ENCODE measurements at places on chromosomes 7 and 10.

DNA sequence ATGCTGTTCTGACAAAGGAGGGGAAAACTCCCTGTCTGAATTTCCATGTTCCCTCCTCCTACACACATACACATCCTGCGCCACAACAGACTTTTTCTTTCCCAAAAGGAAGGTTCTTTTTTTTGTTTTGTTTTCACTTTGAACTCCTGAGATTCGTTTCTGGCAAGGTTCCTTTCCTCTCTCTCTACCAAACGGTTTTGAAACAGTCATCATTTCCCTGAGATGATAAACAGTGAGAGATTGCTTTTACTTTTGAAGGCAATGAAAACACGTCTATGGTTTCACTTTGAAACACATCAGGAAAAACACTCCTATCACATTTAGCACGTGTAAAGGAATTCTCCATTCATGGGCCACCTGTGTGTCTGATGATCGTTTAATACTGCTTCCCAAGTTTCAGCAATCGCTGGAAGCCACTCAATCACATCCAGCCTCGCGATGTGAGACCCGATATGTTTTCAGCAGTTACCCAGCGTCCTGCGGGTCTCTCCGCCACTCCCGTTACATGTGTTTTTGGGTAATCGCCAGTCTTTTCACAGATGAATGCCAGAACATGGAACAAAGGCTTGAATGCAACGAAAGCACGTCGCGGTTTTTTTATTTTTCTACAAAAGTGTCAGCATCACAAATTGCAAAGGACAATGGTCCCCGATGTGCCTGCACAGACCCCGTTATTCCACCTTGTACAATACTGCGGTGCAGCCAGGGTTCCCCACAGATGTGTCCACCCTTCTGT, 62.8 kb upstream of the CUX1 start:
- DNase-seq, result no peak

DNA sequence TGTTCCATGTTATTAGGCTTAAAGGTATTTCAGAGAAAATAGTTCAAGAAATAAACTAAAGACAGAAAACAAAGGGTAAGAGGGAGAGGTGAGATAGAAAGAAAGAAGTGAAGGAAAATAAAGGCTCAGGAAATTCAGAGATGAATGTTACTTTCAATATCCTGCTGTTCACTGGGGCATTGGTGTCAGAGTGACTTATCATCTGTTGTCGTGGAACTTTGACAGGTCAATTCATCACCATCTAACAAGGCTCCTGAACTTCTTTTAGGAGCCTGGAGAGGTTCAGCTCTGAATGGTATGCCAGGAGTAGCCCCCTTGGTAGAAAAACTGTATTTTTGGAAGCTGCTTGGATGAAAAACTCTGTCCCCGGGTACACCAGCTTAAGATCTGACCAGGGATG, 100.1 kb downstream of the KLF6 start:
- no peak for DNase-seq

DNA sequence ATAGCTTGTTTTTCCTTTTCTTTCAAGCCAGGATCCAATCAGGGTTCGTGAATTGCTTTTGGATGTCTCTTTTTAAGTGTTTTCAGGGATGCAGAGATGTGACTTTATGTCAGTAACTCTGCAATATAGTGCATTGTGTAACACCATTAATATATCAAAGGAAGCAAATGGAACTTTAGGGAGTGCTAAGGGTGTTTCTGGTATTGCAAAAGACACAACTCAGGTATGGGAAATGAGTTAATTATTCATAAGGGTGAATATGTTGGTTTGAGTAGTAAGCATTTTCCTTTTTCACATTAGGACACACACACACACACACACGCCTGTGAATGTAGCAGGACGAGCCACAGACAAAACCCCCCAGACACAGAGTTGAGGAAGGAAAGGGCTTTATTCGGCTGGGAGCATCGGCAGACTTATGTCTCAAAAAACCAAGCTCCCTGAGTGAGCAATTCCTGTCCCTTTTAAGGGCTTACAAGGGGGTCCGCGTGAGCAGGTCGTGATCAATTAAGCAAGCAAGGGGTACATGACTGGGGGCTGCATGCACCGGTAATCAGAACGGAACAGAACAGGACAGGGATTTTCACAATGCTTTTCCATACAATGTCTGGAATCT, 31.8 kb upstream of the GSDME start:
- no peak for DNase-seq

- peak; percentile 14 for DNase-seq
These were observed 13.6 kb upstream of the BPGM start for GRCh38 chr7:134632937-134633540.

- no peak for DNase-seq
These were observed 140.1 kb upstream of the ZNF92 start for GRCh38 chr7:65233409-65234034.

GRCh38 chr10:35379226-35380137, 43.2 kb downstream of the CCNY start:
- no peak for DNase-seq

- DNase-seq, result no peak
These were observed 569.1 kb upstream of the KCND2 start for GRCh38 chr7:119703895-119704294.

GRCh38 chr10:100311298-100311697, 18.7 kb downstream of the PKD2L1 start:
- DNase-seq, result no peak

- DNase-seq, result no peak
These were observed 103.8 kb upstream of the PCDH15 start for GRCh38 chr10:54904833-54905232.

DNA sequence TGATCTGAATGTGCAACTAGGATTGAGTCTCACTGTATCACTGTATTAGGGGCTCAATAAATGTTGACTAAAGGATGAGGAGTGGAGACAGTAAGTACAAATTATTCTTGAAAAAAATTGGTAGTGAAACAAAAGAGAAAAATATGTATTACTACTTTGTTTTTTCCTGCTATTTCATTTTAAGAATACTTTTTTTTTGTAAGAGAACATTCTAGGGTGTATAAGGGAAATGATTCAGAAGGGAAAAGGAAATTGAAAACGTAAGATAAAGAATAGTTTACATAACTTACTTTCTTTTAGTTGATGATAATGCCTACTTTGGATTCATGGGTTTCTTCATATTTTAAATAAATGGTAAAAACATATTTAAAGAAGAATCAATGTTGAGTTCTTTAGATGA, 9.6 kb downstream of the CAPZA2 start:
- no peak for DNase-seq

GRCh38 chr10:43078986-43079273, 2.1 kb downstream of the RET start:
- no peak for DNase-seq

DNA sequence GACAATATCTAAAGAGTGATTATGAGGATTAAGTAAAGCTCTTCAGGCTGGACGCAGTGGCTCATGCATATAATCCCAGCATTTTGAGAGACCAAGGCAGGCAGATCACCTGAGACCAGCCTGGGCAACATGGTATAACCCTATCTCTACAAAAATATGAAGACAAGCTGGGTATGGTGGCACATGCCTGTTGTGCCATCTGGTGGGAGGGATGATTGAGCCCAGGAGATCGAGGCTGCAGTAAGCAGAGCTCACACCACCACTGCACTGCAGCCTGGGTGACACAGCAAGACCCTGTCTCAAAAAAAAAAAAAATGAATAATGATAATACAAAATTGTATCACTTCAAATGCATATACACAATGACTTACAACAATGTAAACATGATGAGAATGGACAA, 195.6 kb upstream of the AUTS2 start:
- no peak for DNase-seq

DNA sequence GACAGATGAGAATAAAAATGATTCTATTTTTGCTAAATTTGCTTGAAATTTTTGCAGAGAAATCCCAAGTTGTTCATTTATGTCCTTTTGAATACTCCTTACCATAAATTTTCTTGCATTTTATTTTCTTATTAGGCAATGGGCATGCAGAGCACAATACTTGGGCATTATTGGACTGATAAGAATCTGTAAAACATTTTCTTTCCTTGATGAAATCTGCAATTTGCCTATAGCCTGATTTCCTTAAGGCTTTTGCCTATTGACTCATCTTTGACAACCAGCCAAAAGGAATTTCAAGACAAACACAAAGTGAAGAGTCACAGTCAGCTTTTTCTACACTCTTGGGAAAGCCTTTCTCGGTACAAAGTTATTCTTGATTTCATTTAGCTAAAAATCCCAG, 30.5 kb upstream of the GNAT3 start:
- no peak for DNase-seq

DNA sequence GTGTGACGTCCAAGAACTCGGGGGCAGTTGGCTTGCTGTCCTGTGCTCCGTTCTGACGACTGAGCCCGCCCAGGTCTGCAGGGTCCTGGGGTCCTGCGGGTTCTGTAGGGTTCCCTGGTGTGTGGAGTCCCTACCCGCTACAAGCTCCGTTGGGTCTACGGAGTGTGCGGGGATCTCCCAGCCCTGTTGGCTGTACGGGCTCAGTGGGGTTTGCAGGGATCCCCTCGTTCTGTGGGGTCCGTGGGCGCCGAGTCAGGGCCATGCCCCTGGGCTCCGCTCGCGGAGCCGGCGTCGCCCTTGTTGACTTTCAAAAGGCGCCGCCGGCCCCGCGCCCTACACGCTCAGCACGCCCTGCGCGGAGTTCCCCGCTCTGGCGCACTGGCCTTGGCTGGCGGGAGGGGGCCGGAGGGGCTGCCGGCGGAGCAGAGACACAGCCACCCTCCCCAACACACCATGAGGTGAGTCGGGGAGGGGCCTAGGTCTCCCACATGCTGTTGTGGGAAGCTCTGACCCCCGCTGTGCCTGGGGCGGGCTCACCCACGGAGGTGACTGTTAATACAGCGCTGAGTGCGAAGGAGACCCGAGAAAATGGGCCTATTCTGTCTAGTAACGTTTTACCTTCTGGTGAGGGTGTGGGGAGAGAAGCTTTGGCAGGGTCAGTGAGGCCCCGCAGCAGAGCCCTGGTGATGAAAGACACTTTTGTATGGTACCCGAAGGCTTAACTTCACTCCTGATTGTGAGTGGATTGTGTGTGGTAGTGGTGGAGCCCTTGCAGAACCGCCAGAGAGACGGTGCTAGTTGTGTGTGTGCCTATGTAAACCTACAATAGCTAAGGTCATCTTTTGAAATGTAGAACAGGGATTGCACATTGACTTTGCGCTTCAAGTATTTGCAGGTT, 8.1 kb downstream of the TASOR2 start:
- DNase-seq, result peak; percentile 33

DNA sequence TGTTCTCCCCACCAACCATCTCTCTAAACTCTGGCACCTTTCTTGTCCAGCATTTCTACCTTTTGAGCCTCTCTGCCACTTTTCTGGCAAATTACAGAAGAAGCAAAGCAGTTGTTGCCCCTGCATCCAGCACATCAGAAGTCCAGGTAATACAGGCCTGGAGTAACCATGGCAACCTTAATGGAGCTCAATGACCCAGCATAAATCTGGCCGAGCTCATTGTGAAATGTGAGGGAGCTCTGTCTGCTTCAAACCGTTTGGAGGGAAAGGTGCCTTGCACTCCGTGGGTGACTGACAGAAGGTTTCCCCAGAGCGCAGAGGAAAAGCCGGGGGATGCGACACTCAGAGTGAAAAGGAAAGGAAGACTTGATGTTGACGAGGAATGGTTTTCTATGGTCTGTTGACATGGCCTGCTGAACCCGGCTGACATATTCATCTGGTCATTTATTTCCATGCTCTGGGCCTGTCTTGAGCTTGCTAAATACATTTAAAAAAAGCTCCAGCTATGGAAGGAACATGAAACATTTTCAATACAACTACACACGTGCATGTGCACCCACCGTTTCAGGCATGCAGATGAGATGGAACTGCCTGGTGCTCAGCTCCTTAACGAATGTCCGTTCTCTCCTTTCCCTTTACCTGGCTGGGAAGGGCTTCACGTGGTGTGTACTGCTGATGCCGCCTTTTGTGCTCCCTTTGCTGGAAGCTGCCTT, 74.9 kb downstream of the ADRA2A start:
- no peak for DNase-seq

DNA sequence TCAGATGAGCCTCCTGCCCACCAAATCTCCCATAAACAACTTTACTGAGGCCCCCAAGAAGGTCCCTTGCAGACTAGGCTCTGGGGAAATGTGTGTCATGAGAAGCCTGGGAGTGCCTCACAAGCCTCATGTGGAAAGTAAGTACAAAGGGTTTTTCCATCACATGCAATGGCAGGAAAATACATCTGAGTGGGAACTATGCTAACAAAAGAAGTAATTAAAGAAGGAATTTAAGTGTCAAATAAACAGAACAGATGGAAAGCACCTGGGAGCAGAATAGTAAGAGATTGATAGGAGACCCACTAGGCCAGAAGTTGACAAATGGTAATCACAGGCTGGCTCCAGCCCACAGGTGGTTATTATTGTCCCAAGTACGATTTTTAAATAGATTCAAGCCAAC, 20.5 kb downstream of the GSAP start:
- no peak for DNase-seq

GRCh38 chr10:96587264-96588059, 650 bp upstream of the TM9SF3 start:
- DNase-seq, result peak; percentile 54

DNA sequence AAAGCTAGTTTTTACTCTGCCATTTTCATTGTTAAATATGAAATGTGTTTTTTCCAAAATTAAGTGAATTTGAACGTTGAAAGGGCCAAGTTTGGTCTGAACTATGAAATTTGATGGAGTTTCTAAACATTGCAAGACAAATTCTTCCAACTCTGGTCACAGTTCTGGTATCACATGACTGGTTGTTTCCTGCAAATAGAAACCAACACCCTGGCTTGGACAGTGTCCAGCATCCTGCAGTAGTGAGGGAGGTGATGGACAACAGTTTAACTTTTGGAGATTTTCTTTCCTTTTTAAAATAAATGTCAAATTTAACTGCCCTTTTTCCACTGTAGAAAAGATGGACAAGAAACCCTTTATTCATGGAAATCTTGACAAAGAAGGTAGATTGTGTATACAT, 54.8 kb upstream of the AGBL3 start:
- no peak for DNase-seq

GRCh38 chr10:80279146-80279545, 10.3 kb downstream of the MAT1A start:
- DNase-seq, result no peak

GRCh38 chr7:485188-486081, 34.2 kb downstream of the PDGFA start:
- DNase-seq, result no peak

GRCh38 chr7:105985229-105985628, 22.2 kb downstream of the CDHR3 start:
- DNase-seq, result no peak

DNA sequence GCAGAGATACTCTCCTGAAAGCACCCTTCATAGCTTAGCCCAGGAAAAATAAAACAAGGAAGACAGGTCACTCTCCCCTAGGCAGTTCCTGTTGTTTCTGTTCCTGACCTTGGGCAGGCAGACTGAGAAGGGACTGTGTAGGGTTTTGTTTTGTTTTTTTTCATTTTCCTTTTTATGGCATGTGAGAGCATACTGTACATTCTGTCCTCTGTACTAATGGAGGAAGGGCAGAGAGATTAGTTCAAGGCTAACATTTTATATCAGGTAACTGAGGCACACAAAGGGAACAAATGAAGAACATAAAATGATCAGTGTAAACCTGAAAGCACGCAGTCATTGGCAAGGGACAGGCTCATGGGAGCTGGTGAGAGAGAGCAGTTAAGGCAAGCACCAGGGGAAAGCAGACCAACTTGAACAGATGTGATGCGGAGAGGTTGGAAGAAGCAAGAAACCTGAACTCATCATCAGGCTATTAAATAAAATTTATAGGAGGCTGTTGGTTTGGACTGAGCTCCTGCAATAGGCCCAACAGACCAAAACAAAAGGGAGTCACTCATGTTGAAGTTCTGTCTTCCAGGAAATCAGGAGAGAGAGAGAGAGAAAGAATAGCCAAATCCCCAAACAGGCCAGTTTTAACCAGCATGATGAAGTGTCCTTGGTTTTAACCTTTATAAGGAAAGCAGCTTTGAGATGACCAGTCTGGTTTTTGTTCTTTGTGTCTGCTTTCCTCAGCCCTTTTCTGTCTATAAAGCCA, 34.1 kb upstream of the PDCD4 start:
- no peak for DNase-seq

Data from effector memory CD4-positive, alpha-beta T cell (primary cell).